Left kidney (tissue), 8 donors: ENCODE measurements at places on chromosomes 12 and 14. TPM values are rescaled to one million over a fixed set of nuclear protein-coding genes. Genes with fewer than 3 reads are reported as not detected.

The SMCO2 gene
- polyA plus RNA-seq, result 0.60 TPM

The PYM1 gene
- polyA plus RNA-seq, result 31.0 TPM

The RHOJ gene
- polyA plus RNA-seq, result 21.8 TPM

The PTHLH gene
- 0.67 TPM for polyA plus RNA-seq

The CYP46A1 gene
- 3.4 TPM for polyA plus RNA-seq

The CCDC196 gene
- polyA plus RNA-seq, result 0.38 TPM

The CDH24 gene
- polyA plus RNA-seq, result 28.7 TPM

The PRH2 gene
- polyA plus RNA-seq, result 0.50 TPM

The KRT79 gene
- not detected for polyA plus RNA-seq

The FKBP11 gene
- 22.4 TPM for polyA plus RNA-seq

The SOX5 gene
- 7.1 TPM for polyA plus RNA-seq

The ACOT6 gene
- 0.25 TPM for polyA plus RNA-seq

The EML5 gene
- polyA plus RNA-seq, result 2.5 TPM

The DAO gene
- polyA plus RNA-seq, result 0.58 TPM

The CPNE8 gene
- polyA plus RNA-seq, result 15.0 TPM

The PLA2G1B gene
- 0.27 TPM for polyA plus RNA-seq

The FIGNL2 gene
- polyA plus RNA-seq, result 3.4 TPM

The RFX4 gene
- 0.20 TPM for polyA plus RNA-seq

The CAPZA3 gene
- 0.38 TPM for polyA plus RNA-seq

The ADAM21 gene
- 0.93 TPM for polyA plus RNA-seq

The ANKS1B gene
- polyA plus RNA-seq, result 4.8 TPM

The PYGL gene
- polyA plus RNA-seq, result 20.7 TPM

The PTCSC3 gene
- polyA plus RNA-seq, result 0.67 TPM

The SLC7A7 gene
- 112 TPM for polyA plus RNA-seq
